Right ventricle myocardium inferior (tissue), 1 donor: ENCODE measurements at places on chromosomes 7 and 10. TPM values are rescaled to one million over a fixed set of nuclear protein-coding genes. Genes with fewer than 3 reads are reported as not detected.

PLEKHS1 gene
- not detected for total RNA-seq

CTAGE8 gene
- total RNA-seq: 0.22 TPM

CBX3 gene
- total RNA-seq: 59.3 TPM

CCDC201 gene
- not detected for total RNA-seq

MRLN gene
- not detected for total RNA-seq

SLC26A4 gene
- total RNA-seq: 0.27 TPM

NXPH1 gene
- total RNA-seq: not detected

TDRD1 gene
- total RNA-seq: 4.0 TPM

DTX2 gene
- 8.0 TPM for total RNA-seq

AGR3 gene
- total RNA-seq: not detected

HPSE2 gene
- total RNA-seq: 0.14 TPM
